ENCODE measurements at places on chromosomes 11 and 22.

- DNase-seq, result no peak
Observed at GRCh38 chr11:123729602-123730001, 11.9 kb downstream of the ZNF202 start.

DNA sequence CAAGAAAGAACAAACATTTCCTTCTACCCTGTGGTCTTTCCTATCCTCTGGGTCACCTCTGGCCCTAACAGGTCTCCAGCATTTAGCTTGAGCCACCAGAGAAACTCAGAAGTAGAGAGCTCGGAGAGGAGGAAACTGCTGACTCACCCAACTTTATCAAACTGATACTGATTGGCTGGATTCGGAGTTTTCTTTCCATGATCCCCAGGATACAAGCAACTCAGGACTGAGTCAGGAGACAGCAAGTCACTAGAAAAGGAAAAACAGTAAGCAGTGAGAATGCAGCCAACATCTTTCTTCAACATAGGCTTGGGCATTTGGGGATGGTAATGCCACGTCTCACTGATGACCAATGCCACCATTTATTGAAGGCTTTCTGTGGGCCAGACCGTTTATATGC is 32.7 kb downstream of the THOC5 start:
- DNase-seq, result no peak

DNA sequence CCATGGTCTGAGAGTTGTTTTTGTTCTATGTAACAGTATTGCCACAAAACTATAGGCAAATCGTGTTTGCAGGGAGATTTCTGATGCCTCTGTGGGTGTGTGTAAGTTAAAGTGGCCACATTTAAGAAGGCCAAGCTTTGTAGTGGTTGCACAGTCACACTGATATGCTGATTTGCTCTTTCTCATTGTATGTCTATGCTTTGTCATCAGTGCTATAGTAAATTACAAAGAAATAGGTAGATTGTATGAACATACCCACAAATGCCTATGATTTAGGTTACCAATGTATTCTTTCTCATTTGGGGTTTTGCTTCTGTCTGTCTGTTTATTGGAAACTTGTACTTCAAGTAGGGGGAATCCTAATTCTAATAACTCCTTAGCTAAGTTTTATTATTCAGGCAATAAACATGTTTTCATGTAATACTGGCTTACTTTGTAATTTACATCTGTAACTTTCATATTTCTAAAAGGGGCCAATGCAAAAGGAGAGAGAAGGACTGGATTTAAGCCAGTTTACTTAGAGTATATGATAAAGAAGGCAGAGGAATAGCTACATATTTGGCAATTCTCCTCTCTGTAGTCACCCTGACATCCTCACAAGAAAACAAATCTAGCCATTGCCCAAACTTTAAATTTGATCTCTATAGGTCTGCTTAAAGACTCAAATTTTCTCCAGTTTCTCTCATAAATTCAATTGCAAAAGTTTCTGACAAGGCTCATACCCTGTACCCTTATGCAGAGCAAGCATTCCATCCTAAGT is 2.0 kb downstream of the FIBIN start:
- no peak for DNase-seq

GRCh38 chr22:27801202-27801615 is 347 bp downstream of the MN1 start:
- no peak for DNase-seq

DNA sequence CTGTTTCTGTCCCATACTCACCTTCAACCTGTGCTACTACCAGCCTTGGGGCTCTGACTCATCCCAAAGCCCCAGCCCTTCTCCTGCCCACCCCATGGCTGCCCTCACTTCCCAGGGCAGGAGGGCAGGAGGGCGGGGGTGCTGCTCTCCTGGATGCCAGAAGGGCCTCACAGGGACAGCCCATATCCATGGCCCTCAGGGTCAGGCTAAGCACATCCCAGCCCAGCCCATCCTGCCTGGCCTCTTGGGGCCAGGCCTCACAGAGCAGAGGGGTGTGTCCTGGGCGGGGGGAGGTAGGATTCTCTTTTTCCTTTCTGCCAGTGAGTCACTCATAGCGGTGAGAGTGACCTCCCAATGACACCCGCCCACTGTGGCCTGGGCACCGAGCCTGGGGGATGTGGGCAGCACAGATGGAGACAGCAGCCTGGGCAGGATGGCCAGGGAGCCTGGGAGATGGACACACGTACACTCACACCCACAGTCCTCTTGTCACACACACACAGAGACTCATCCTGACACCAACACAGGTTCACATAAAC is 2.4 kb downstream of the LTBP3 start:
- DNase-seq, result no peak

DNA sequence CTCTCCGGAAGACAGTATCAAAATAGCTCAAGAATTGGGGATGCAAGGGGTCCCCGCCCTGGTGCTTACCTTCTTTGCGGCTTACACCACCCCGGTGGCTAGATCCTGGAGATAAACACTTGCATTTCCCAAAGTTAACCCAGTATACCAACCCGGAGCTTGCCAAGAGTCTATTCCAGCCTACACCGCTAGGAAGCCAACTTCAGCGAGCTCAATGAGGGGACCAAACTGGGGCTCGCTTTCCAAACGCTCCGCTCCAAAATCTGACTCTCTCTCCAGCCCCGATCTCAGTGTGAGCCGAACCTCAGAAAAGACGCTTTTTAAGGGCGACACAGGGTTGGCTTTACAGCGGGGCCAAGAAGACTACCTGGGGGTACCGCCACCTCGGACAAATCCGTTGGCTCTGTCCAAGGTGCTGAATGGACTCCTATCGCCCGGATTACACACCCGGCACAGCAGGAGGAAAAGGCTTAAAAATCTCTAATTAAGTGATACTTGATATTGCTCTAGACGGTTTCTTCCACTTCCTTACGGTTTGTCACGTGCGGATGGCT is 20.1 kb upstream of the BDNF start:
- DNase-seq, result no peak

DNA sequence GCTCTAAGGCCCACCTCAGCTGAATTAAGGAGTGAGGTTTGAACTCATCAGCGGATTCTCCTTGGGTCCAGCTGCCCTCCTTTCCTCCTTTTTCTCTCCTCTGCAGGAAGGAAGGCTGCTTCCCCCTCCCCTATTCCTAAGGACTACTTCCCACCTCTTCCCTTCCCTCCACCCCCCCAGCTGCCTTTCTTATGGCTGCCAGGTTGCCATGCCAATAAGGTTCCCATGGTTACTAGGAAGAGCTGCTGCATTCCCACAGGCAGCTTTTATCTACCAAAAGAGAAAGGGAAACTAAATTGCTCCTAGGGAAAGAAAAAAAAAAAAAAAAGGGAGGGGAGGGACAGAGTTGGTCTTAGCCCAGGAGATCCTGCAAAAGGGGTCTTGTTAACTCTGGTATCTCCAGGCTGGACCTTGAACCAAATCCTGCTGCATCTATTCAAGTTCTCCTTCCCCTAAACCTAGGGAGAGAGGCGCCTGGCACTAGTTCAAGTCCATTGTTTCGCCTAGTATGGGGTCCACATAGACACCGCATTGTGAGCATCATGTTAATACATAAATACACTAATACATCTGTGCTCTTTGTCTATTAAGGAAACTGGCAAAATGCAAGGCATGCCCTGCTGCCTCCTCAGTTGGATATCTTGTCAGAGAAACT is 21.2 kb upstream of the FEZ1 start:
- DNase-seq, result peak; percentile 98

DNA sequence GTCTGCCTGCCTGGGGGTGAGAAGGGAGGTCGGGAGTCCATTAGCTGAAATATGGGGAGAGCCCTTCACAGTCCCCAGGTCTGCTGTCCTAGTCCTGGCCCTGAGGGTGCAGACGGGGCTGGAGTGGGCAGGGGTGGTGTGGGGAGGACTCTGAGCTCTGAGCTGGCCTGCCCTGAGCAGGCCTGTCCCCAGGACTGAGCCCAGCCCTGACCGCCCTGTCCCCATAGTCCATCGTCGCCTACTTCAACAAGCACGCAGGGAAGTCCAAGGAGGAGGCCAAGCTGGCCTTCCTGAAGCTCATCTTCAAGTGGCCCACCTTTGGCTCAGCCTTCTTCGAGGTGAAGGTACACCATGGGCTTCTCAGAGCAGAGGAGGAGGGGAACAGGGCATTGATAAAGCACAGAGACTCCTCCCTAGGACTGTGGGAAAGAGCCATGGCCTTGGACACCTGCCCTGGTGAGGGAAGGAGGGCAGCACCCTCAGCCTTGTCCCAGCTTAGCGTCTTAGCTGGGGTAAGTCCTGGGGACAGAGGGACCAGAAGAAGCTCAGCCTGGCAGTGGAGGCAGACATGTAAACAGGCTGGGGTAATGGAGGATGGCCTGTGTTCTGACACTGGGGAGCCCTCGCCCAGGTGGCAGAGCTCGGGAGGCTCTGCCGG is 83.7 kb downstream of the MYO7A start:
- DNase-seq, result no peak

DNA sequence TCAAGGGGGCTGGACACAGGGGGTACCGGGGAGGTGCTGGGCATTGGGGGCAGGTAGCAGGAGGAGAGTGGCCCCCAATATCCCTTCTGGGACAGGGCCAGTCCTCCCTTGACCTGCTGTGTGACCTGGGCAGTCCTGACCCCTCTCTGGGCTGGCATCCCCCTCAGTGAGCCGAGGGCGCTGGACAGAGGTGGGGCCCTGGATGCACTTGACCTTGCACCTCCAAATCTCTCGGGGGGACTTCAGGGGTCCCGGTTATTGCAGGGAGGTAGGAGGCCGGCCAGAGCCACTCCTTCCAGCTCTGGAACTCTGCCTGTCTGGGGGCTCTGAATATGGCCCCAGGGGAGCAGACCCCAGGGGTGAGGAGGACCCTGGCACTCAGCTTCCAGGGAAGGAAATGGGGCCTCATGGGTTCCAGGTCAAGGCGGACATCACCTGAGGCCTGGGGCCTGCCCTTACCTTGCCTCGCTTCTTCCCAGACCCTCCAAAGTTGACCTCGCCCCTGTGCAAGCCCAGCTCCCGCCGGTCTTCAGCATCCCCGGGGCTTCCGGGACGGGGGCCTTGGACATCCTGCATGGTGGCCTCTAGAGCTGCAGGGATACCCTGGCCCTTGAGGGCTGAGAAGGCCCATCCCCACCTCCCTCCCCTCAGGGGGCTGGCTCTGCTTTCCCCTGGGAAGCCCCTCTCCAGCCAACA is 21.7 kb downstream of the TRPM5 start:
- no peak for DNase-seq

DNA sequence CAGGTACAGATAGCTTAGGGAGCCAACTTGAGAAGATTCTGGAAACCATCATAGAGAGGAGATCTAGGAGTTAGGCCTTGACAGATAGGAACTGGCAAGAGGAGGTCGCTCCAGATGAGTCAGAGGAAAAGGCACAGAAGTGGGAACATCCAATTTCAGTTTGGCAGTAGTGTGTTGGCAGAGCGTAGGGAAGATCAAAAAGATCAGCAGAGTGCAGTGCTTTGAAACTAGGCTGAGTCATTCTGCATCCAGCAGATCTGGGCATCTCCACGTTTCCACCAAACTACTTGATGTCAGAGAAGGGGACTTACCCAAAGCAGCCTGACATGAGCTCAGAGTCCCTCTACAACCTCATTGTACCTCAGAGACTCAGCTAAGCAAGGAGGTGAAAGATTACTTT is 58.5 kb downstream of the GAB4 start:
- no peak for DNase-seq

- DNase-seq, result no peak
Observed at GRCh38 chr11:63489879-63490278, 1.1 kb downstream of the PLAAT5 start.

DNA sequence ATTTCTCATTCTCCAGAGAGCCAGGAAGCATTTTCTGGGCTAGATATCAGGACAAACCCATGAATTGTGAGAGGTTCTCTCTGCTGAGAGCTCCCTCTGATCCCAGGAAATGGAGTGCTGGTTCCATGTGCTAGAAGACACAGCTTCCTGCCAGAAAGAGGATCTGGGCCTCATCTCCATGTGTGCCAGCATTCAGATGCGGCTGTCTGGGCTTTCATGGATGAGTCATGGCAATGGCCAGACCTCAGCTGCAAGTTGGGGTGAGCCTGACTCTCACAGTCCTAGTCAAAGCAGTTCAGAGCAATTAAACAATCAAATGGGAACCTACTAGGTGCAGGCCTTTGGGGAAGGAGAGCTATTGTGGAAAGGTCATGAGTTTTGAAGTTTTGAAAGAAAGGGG is 82.3 kb upstream of the EED start:
- no peak for DNase-seq

GRCh38 chr11:85825616-85826015 is 14.7 kb upstream of the SYTL2 start:
- DNase-seq, result no peak

DNA sequence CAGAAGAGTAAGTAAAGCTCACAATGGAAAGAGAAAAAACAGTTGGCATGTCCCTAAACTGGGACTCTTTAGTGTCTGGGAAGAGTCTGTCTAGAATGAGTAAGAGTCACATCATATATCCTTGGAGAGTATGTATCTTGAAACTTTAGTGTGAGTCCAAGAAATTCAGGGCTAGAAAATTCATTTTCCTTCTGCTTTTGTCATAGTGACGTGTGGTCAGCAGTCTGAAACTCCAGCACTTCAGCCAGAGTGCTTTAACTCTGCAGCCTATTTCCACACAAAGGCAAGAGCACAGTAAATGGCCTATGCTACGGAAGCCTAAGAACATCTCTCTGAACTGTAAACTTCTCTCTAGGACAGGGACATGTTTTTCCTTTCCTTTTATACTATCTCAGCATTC is 174.1 kb downstream of the FAM181B start:
- DNase-seq, result no peak

- DNase-seq, result peak; percentile 64
Observed at GRCh38 chr11:69801513-69802335, 17.5 kb downstream of the FGF3 start.

- no peak for DNase-seq
Observed at GRCh38 chr22:36016684-36017083, 11.9 kb downstream of the RBFOX2 start.

DNA sequence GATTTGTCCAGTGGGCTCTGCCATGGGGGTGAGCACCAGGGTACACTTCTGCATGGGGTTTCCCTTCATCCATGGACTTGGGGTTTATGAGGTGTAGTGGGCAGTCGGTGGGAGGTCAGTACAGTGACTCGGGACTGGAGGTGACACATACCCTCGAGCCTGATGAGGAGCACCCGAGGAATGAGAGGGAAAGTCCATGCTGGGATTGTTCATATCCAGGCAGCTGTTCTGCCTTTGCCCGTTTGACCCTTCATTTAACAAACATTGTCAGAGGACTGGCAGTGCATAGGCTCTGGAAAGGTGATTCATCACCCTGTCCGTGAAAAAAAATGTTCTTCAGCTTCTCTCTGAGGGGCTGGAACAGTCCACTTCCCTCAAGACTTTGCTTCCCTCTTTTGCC is 2.7 kb downstream of the NAV2 start:
- DNase-seq, result no peak
